ENCODE measurements at places on chromosomes 16 and 17.

DNA sequence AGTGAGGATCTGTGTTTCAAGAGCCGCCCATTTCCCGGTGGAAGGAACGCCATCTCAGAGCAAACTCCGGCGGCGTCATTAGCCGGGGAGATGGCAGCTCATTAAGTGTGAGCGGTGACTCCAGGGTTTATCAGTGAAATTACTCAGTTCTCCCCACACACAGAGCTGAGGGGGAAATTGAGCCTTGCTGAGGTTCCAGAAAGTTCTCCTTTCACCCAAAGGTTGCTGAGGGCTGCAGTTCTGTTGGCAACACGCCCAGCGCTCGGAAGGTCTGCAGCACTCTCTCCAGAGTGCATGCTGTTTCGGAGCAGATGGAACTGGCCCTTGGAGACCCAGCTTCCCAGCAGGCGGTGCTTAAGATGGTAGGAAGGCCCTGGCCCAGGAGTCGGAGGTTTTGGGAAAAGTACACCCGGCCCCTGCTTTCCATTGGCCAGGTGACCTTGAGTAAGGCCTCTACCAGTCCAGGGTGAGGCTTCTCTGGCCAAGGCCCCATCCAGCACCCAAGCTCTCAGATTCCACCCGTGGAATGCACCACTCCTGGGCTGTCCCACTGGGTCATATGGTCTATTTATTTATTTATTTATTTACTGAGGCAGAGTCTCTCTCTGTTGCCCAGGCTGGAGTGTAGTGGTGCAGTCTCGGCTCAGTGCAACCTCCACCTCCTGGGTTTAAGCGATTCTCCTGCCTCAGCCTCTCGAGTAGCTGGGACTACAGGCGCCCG is 167.7 kb upstream of the CIBAR2 start:
- DNase-seq: no peak

GRCh38 chr16:10983159-10983558 is 38.8 kb downstream of the CLEC16A start:
- no peak for DNase-seq

GRCh38 chr17:59378675-59379074 is 47.2 kb downstream of the YPEL2 start:
- DNase-seq: no peak

- DNase-seq: no peak
Measured at GRCh38 chr17:65057531-65058090, 1.1 kb upstream of the GNA13 start.

DNA sequence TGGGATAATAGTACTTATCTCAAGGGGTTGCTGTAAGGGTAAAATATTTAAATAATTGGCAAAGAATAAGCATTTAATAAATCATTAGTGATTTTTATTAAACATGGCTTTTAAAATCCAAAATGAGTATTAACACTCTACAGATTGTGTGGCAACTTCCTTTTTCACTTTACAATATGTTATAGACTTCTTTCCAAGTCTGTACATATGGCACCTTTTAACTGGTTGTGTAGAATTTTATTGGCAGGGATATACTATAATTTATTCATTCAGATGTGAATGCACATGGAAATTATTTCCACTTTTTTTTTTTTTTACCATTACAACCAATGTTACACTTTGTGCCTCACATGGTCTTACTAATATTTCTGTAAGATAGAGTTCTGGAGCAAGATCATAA is 15.7 kb upstream of the NLRP1 start:
- no peak for DNase-seq

- no peak for DNase-seq
Measured at GRCh38 chr16:69465881-69466280, 41.5 kb downstream of the CYB5B start.

GRCh38 chr17:1289695-1290094 is 10.2 kb downstream of the TRARG1 start:
- DNase-seq: no peak
